ENCODE measurements at places on chromosomes 2 and 18.

DNA sequence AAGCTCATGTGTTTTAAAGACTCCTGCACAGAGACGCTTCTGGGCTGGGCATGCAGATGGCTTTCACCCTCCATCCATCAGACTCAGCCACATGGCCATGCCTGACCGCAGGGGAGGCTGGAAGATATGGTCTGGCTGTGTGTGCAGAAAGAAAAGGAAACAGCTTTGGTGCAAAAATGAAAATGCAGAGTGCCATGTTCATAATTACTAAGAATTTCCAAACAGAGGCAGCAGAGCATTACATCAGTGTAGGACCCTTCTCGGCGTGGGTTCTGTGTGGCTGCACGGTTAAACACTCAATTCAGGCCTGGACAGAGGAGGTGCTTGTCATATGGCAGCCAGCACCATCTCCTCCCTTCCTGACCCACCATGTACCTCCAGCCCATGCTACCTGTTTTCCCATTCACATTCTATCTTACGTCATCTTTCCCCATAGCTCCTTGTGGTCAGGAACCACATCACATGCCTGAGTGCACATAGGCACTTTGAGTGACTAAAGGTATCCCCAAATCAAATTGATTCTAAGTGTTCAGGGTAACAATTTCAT lies 200.3 kb upstream of the ID2 start:
- DNase-seq = peak; percentile 89

GRCh38 chr2:5548991-5549715 lies 143.0 kb upstream of the SOX11 start:
- no peak for DNase-seq

GRCh38 chr2:102005989-102006885 lies 14.5 kb downstream of the IL1R2 start:
- peak; percentile 55 for DNase-seq

GRCh38 chr2:188450732-188451483 lies 159.2 kb downstream of the GULP1 start:
- DNase-seq = no peak

GRCh38 chr18:39178166-39178565 lies 1612.6 kb upstream of the CELF4 start:
- DNase-seq = no peak

- DNase-seq = peak; percentile 89
Observed at GRCh38 chr2:26754972-26755670, 9.0 kb upstream of the SLC35F6 start.

GRCh38 chr2:127985026-127985734 lies 42.7 kb downstream of the SAP130 start:
- DNase-seq = no peak

GRCh38 chr2:168090366-168091135 lies 156.8 kb downstream of the STK39 start:
- DNase-seq = no peak

DNA sequence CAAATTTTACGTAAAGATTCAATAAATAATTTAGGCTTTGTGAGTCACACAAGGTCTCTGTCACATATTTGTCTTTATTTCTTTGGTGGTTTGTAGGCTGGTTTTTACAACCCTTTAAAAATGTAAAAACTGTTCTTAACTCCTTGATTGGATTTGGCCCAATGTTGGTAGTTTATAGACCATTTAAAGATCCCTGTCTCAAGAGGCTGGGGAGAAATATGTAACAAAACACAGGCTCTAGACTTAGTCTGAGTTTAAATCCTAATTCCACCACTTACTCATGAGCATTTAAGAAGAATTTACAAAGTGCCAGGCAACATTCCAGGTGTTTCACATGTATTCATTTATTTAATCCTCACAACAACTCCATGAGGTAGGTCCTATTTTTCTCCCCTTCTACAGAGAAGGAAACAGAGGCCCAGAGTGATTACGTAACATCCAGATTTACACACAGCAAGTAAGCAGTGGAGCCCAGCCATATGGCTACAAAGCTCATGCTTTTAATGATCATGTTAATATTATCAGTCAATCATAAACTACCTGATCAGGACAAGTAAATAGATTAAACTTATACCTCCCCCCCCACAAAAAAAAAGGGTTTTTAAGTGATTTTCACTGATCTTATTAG lies 416.6 kb upstream of the ACVR2A start:
- no peak for DNase-seq

DNA sequence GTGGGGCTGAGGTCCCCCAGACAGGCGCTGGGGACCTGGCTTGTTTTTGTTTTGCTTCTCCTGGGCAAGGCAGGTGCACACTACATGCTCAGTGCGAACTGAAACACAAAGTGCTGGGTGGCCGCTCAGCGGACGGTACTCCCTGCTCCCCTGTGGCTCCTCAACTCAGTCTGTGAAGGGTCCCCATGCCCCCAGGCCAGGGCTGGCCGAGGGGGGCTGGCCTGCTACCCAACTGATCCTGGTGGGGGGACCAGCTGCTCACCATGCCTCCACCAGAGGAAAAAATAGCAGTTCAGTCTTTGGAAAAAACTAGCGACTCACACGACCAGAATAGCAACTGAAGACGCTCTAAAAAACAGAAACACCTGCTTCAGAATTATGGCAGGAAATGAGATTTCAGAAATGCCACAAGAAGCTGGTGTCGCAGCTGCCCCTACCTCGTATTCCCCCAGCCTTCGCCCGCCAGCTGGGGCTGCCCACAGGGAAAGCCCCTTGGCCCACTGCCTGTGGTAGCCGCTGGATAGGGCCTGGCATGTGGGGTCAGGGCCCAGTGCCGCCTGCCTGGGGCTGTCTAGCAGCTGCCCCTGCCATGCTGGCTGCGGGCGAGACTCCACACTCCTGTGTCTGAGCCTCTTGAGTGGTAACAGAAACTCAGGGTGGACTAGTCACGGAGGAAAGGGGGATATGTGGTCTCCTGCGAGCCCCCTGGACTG lies 43.7 kb downstream of the MEX3C start:
- DNase-seq = peak; percentile 11

DNA sequence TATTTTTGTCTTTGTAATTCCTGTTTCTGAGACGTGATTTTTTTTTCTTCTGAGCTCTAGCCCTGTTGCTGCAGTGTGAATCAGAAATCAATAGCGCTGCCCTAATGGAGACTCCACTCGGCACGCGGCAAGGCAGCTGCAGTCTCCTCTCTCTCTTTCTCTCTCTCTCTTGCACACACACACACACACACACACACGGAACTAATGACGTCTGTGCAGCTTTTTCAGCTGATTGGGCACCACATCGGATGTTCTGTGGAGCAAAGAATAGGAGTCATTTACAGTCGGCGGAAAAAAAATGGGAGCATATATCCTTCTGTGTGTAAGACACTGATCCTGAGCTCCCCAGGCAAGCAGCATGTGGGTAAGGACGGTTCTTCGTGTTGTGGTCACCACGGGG lies 2.0 kb upstream of the MYT1L start:
- DNase-seq = no peak

DNA sequence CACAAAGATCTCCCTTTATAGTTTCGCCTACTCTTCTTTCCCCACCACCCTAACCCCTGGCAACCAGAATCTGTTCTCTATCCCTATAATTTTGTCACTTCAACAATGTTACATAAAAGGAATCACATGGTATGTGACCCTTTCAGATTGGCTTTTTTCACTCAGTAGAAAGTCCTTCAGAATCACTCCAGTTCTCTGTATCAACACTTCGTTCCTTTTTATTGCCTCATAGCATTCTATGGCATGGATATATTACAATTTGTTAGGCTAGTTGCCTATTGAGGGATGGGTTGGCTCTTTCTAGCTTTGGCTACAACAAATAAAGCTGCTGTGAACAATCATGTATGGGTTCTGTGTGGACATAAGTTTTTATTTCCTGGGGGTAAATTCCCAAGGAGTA lies 163.1 kb downstream of the RPIA start:
- DNase-seq = no peak

DNA sequence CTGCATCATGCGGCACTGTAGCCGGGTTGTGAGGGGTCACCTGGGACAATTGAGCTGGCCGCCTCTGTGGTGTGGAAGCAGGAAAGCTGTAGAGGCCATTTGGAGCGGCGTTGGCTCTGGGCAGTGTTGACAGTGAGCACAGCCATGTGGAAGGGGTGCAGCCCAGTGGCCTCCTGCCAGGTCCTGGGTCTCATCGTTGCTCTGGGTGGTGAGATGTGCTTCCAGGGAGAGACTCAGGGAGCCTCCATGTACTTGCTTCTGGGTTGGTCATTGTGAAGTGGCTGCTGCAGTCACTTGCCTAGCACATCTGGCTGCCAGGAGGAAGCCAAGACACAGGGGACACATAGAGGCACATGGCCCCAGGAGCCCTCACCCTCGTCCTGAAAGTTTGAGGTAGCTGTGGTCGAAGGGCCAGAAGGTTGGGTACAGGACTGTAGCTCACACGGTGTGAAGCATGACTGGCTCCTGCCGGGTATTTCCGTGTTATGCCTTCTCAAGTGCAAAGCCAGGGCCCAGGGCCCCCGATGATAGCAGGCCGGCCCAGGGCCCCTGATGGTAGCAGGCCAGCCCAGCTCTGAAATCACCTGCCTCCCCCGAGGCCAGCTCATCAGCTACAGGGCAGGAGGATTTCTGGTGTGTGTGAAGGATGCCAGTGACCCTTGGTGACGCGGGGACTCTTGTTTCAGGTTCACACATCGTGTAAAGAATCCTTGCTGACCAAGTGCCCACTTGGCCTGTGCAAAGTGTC lies 82.6 kb downstream of the DGKD start:
- no peak for DNase-seq

- DNase-seq = peak; percentile 82
Observed at GRCh38 chr2:218406949-218407618, 7.4 kb downstream of the CTDSP1 start.

GRCh38 chr2:121242976-121243375 lies 42.0 kb downstream of the TFCP2L1 start:
- DNase-seq = no peak

DNA sequence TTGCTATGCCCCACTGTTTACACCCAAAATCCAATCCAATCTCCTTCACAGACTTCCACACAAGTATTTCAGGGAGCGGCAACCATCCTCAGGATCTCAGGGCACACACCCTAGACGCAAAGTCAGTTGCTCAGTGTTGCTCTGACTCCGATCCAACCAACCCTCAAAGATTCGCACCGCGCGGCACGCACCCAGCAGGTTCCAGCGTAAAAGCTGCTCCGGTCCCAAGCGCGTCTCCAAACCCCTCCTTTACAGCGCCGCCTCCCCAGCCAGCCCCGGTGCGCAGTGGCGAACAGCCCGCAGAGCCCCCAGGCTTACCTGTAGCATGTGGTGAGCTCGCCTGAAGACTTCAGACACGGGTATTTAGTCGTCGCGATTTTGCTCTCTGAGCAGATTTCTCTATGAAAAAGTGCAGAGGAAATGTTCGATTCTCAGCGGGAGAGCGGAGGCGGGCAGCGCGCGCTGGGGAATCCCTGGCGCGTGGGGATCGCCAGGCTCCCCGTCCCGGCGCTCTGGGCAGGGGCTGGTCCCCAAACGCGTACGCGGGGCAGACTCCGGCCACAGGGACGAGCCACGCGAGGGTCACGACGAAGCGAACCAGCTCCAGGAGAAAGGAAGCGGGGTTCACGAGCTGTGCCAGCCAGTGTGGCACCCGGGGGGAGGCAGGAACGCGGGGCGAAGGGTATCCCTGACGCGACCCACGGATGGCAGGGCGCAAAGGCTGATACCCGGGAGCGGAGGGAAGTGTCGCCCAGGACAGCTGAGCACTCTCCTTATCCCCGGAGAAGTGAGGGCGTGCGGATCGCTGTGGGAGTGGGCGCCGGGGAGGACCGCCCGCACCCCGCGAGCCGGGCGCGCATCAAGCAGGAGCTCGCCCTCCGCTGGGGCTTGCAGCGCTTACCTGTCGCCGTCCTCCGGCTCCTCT lies 650 bp downstream of the CCBE1 start:
- DNase-seq = no peak

Data from KBM-7 (cell line).